Activated T-cell treated with anti-CD3 and anti-CD28 coated beads for 48 hours (primary cell): ENCODE measurements at places on chromosomes 1 and 21.
A peak's percentile ranks its signal among the peaks of the same experiment; 100 is the strongest.

- DNase-seq, result no peak
These were observed 40.9 kb upstream of the RGS1 start for GRCh38 chr1:192534666-192535065.

DNA sequence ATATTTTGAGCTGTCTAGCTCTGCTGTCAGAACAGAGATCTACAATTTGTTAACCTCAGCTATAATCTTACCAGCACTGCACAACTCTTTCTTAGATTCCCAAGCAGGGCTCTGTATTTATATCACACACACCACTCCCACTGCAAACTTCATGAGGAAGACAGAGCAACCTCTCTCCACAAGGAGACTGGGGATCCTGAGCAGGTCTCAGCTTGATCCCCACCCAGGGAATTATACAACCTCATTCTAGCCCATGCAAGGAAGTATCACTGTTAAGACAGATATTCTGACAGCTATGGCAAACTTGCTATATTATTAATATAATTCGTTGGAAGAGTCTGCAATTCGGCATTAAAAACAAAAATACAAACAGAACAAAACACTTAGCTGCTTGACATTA lies 40.4 kb downstream of the EGLN1 start:
- DNase-seq, result no peak

- DNase-seq, result no peak
These were observed 20.7 kb upstream of the CLIC4 start for GRCh38 chr1:24724345-24725208.

DNA sequence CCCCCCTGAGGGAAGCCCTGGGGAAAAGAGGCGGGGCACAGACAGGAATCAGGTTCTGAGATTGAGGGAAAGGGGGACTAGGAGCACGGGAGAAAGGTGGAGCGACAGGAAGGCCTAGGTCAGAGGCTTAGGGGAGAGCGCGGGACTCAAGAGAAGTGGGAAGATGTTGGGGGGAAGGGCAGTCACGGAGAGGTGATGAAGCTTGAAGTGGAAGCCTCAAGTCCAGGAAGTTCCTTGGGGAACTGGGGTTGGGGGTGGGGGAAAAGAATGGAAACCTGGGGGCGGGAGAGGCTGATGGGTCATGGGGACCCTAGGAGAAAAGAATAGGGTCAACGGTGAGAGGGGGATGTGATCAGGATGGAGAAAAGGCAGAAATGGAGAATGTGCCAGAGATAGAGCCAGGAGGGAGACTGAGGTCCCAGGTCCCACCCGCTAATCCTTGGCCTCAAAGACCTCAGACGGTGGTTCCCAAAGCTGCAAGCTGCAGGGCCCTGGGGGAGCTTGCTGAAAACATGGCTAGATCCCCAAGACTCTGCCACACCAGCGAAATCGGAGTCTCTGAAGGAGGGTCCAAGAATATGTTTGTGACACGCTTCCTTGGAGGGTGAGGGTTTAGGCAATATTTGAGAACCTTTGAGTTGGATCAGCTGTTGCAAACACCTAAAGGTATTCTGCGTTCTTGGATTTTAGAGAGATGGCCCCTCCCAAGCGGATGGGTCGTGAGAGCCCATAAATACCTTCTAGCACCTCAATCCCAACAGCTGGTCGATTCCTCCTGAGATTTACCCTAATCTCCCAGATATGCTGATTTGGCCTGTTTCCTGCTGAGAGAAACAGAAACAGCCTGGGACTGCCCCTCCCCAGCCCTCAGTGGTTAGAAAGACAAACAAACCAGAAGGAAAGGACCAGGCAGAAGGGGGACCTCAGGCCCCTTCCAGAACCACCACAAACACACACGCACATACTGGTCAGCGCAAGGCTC lies 3.6 kb downstream of the C1orf232 start:
- DNase-seq, result no peak

DNA sequence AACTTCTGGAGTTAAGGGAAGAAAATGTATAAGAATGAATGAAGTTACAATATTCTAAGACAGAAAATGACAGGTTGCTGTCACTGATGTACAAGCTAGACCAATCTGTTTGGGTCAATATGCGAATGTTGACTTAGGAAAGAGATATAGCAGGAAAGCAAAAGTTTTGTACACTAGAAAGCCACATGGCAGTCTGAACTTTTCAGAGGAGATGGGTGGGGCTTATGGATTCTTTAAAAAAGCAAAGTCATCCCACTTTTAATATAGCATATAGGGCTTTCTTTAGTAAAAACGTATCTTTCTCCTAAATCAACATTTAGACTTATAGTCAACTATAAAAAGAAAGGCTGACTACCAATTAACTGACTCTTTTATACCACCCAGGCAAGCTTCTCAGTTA lies 381.2 kb downstream of the PTPRC start:
- no peak for DNase-seq

DNA sequence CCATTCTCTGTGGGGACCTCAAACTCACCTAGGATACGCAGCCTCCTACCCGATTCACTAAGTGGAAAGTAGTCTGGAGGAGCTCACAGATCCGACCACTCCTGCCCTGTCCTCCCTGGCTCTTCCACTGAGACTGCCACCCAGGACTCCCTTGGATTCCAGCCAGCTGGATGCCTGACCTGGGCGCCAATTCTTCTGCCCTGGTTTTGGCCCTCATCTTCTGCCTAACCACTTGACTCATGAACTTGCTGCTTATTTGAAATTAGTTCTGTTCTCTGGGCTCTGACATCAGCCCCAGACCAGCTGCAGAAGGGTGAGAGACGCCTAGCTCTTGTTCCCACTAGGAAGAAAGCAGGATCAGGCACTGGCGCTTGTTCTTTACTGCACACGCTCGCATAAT lies 48.9 kb downstream of the SLC35D1 start:
- no peak for DNase-seq

- DNase-seq, result no peak
These were observed 257.4 kb upstream of the CAMK1G start for GRCh38 chr1:209326076-209326475.

DNA sequence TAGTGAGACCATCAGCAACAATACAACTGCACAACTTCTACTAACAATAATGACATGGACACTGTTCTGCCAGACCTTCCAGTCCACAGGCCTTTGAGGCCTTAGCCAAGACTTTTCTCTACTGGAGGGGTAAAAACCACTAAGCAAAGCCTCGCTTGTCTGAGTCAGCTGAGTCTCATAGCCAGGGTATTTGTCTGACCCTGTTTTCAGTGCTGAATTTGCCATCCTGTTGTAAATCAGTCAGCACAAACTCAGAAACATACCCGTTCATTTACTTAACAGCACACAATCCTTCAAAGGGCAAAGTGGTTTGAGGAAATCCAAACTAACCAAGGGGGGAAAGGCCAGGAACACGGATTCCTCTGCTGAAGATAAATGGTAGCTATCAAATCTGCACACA lies 537.8 kb downstream of the SMYD3 start:
- DNase-seq, result no peak

- DNase-seq, result no peak
These were observed 125.2 kb downstream of the MAP3K21 start for GRCh38 chr1:233452724-233453123.

DNA sequence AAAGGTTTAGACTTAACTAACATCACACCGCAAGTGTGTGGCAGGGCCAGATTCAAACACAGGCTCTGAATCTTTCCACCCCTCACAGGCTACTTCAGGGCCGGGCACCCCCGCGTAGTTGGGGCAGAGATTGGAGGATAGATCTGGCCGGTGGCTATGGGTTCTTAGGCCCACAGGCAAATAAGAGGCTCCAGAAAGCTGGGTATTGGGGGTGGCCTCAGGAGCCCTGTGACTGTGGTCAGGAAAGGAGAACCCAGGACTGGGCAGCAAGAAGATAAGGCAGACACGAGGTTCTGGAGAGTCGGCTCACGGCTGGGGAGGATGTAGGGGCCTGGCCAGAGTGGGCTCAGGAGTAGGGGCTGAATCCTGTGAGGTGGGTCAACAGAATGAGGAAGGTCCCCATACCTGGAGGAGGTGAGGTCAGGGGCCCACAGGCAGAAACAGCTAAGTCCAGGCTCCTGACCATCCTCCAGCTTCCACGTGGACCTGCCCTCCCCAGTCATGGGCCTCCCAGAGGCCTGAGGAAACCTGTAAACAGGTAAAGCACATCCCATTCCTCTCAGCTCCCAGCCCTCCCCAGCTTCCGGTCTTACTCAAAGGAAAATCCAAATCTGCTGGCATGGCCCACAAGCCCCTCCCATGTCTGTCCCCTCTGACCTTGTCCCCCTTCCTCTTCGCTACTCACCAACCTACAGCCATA lies 306.2 kb downstream of the MATN1 start:
- no peak for DNase-seq

DNA sequence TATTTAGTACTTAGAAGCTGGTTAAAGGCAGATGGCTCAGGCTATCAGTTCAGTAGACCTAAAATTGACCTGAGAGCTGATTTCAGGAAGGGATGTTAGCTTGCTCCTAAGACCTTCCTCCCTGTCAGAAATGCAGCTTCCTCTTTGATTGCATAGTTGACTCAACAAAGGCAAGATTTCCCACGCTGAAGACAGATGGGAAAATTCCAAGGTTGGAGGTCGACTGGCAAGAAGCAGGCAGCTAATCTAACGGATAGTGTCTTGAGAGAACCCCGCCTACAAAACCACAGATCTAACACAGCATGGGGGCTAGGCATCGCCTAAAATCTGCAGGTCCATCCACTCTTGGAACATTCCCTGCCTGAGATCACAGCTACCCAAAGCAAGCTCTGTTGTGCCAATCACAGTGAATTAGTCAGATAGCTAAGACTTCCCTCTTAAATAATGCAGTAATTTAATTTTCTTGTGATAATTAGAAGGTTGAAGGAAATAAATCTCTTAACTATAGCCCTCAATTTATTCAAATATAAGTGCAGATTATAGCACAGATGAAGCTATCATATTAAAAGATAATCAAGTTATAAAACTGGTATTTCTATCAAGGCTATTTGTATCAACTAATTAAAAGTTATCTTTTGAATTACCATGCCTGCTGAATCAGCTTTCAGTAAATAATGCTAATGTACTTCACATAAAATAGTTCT lies 357.8 kb upstream of the SGIP1 start:
- DNase-seq, result no peak

GRCh38 chr1:20936621-20937020 lies 149.5 kb upstream of the HP1BP3 start:
- no peak for DNase-seq

DNA sequence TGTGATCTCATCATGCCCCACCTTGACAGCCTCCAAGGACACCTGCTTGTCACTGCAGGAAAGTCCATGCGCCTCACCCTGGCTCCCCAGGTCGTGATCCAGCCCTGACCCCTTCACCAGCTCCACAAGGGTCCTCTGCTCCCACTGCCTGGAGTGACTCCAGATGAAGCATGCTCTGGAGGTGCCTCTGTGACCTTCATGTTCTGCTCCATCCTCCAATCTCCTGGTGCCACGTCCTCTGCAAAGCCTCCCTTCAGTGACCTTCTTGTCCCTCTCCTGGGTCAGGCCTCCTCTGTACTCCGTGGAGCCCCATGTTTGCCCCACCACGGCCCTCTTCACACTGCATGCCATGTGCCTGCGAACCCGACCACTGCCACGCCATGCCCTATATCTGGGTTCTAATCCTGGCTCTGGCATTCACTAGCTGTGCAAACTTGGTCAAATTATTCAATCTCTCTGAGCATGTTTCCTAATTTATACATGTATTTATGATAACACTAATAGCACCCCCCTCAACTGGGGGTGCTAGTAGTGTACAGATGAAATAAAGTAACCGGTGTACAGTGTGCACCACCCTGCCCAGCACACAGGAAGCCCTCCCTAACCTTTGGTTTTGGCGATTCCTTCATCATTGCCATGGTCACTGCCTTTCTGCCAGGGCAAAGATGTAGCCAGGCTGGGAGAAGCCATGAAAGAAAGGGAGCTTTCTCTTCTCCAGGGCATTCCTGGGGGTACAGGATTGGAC lies 77.4 kb downstream of the STUM start:
- DNase-seq, result no peak

DNA sequence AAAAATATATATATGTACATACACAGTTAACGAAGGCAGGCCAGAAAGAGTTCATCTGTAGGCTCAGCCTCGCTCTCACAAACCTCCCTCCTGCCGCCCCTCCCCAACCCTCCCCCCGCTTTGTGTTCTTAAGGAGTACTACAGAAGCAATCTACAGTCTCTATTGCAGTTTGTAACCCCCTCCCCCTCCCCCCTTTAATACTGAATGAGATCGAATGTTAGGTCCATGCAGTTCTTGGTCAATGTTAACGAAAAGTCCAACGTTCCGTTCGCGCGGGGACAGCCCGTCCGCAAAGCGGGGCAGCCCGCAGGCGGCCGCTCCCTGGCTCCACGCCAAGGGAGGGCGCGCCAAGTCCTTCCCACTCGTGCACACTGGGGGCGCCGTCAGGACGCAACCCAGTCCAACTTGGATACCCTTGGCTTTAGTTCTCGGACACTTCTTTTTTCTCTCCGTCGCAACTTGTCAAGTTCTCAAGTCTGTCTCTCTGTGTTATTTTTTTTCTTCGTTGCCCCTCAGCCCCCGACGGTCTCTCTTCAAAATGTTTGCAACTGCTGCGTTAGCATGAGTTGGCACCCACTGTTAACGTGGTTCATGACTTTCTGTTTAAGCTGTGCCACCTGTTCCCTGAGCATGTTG lies 2.2 kb downstream of the JUN start:
- DNase-seq, result peak; percentile 35

GRCh38 chr1:172324761-172325160 lies 95.7 kb upstream of the C1orf105 start:
- DNase-seq, result no peak

DNA sequence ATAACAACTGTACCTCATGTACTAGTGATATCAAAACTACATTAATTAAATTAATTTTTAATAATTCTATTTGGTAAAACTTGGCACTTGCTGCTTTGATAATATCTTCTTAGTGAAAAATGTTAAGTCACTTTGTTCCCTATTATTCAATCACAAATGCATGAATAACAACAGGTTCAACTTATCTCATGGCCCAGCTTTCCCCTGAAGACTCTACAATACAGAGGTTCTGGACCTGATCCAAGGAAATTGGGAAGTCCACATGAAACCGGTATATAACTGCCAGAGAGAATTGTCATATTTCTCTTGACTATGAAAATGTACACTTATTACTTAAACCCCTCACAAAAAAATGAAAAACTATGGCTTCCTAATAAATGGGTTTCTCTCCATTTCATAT lies 33.9 kb upstream of the PTPRC start:
- no peak for DNase-seq

DNA sequence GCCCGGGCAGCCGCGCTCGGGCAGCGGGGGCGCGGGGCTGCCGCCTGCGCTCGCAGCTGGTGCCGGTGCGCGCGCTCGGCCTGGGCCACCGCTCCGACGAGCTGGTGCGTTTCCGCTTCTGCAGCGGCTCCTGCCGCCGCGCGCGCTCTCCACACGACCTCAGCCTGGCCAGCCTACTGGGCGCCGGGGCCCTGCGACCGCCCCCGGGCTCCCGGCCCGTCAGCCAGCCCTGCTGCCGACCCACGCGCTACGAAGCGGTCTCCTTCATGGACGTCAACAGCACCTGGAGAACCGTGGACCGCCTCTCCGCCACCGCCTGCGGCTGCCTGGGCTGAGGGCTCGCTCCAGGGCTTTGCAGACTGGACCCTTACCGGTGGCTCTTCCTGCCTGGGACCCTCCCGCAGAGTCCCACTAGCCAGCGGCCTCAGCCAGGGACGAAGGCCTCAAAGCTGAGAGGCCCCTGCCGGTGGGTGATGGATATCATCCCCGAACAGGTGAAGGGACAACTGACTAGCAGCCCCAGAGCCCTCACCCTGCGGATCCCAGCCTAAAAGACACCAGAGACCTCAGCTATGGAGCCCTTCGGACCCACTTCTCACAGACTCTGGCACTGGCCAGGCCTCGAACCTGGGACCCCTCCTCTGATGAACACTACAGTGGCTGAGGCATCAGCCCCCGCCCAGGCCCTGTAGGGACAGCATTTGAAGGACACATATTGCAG lies 3.0 kb downstream of the ARTN start:
- no peak for DNase-seq
